ENCODE measurements at places on chromosomes 7 and 10.

DNA sequence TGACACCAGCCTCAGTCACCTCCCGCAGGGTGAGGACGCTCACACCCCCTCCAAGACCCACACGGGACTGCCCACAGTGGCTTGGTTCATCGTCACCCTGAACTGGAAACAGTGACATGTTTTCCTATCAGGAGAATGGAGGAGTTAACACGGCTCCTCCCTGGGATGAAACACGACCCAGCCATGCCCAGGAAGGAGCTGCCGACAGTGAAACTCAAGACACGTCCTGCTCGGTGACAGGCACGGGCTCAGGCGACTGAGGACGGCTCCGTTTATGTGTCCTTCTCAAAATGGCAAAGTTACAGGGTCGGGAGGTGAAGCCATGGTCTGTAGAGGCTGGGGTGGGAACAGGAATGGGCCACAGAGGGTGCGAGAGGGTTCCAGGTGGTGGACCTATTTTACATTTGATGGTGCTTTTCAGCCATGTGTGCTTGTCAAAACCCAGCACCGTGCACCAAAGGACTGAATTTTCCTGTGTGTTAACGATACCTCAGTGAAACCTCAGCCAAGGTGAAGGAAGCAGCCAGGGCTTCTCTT lies 272.4 kb downstream of the ADARB2 start:
- DNase-seq = no peak

DNA sequence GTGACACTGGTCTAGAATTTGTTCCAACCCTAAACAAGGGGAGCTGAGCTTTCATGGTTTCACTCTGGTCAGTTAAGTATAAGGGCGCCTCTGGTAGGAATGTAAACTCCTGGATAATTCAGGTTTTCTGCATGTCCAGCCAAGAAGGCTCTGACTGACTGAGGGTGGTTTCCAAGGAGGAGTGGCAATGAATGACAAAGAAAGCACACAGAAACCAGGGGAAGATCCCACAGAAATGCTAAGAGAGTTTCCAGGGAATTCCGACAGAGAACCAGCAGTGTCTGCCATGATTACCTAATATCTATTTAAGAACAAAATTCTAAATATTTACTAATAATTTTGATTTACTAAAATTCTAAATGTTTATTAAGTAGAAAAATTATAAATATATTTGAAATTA lies 27.3 kb upstream of the NRG3 start:
- DNase-seq = no peak

GRCh38 chr7:133117452-133117851 lies 35.6 kb upstream of the CHCHD3 start:
- DNase-seq = no peak

DNA sequence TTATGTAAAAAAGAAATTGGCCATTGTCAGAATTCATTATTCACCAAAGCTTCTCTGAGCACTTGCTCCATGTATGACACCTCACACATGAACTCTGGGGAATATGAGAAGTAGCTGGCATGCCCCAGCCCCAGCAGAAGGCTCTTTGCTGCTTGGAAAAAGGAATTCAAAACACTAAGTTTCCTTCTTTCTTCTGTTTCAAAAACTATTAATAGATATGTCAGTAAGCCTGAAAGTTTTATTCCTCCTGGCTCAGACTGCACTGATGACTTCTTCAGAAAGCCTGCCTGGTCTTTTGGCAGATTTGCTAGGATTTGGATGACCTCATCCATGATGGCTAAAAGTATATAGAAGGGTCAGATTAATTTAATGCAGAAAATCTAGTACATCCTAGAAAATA lies 511.0 kb downstream of the GFRA1 start:
- no peak for DNase-seq

DNA sequence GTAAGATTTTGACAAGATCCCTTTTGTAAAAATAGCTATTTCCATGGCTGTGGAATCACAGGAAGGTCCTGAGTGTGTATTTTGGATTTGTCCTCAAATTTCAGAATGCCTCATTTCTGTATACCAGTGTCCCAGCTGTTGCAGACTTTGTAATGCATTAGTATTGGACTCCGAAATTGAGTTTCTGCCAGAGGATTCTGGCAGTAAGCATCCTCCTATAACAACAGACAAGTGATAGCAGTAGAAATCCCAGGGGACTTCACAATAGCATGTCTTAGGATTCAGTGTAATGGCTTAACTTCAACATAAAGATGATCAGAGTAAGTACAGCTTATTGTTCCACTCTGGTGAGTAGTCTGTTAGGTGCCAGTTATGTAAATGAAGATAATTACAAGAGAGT lies 104.6 kb downstream of the FOXP2 start:
- no peak for DNase-seq

GRCh38 chr7:88268051-88268450 lies 38.6 kb downstream of the STEAP4 start:
- DNase-seq = no peak

DNA sequence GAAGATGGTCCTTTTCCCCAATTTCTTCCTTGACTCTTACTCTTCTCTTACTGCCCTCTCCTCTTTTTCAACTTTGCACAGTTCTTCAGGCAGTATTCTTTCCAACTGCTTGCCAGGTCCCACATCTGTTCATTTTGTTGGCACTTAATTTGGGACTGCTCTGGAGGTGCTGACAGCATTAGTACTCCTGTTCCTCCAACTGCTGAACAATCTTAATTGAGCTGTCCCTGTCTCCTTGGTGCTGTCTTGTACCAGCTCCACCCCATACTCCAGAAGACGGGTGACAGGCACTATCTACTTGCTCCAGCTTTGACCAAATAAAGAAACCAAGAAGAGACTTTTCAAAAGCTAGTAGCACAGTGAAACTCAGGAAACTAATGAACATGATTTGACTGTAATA lies 160.0 kb downstream of the PDE1C start:
- no peak for DNase-seq

DNA sequence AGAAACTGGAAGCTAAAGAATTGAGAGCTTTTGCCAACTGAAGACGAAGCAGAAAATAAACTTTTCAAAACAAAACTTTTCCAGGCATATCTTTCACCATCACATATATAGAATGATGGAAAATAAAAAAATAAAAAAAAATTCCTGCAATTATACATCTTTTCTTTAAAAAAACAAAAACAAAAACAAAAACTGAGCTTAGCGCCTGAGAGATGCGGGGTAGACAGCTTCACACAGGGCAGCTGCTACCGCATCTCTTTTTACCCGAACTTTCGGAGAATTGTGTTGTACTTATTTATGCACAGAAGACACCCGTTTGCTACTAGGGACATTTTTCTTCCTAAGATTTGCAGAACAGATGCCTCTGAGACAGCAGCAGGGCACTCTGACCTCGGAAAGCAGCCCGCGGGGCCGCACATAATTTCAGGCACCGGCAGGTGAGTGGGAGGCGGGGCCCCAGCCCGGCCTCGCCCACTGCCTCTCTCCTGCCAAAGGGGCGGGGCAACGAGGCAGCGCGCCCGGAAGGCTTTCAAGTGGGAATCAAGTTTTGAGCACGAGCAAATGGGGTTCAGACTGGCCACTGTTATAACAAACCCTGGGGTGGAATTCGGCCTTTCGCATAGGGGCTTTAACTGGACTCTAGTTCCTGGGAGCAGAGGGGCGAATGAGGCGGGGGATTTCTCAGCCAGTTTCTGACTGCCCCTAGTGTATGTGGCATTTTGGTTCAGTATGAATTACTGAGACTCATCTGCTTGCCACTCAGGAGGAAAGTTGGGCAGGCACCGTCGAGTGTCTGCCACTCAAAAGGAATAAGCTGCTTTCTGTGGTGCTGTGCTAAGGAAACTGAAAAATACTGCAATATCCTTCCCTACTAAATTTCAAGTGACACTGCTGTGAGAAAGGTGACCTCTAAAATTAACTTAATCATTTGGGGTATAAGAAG lies 18.5 kb upstream of the FAM133B start:
- DNase-seq = no peak

- DNase-seq = no peak
Observed at GRCh38 chr10:18260310-18260922, 120.2 kb downstream of the CACNB2 start.

GRCh38 chr10:61642676-61643075 lies 20.1 kb upstream of the CABCOCO1 start:
- DNase-seq = no peak

DNA sequence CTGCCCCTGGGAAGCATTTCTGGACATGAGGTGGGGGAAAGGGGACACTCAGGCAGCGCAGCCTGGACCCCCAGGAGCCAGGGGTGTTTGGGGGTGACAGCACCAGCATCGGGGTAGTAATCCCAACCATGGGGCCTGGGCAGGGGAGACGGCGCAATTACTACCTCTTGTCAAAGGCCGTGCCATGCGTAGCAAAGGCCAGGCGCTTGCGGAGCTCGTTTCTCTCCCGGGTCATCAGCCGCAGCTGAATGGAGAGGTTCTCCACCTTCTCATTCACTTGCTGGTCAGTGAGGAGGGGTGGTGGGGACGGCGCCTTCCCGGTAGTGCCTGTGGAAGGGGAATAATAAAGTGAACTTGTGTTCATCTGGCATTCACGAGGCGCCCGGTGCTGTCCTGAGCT lies 70.0 kb downstream of the DLG5 start:
- DNase-seq = no peak

DNA sequence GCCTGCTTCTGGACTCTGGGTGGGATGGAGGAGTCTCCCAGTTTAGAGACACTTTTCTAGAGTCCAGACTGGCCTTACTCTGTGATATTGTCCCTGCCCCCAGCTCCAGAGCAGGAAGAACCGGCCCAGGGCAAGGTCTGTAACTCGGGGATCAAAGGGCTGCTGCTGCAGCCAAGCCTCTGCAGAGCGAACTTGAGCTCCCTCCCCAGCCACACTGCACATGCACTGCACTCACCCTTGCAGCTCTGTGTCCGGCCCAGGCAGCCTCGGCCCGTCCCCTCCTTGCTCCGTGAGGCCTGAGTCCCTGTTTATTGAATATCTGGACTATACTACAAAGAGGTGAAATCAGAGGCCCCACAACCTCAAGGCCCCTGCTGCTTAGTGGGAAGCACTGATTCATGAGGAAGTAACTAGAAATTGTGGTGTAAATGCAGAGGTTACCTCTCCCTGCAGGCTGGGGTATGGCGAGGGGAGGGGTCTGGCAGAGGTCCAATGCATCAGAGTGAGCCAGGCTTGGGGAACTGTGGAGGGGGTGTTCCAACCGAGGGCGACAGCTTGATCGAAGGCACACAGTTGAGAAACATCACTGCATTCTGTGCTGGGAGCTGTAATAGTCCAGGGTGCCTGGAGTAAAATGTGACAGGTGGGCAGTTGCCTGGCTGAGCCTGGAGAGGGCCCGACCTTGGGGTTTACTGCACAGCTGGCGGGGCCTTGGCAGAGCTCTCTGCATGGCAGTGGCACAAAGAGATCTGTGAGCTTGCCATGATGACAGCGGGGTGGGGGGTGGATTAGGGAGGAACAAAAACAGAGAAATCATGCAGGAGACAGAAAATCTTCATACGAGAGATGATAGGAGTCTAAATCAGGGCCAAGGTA lies 49.1 kb downstream of the AOC1 start:
- no peak for DNase-seq

DNA sequence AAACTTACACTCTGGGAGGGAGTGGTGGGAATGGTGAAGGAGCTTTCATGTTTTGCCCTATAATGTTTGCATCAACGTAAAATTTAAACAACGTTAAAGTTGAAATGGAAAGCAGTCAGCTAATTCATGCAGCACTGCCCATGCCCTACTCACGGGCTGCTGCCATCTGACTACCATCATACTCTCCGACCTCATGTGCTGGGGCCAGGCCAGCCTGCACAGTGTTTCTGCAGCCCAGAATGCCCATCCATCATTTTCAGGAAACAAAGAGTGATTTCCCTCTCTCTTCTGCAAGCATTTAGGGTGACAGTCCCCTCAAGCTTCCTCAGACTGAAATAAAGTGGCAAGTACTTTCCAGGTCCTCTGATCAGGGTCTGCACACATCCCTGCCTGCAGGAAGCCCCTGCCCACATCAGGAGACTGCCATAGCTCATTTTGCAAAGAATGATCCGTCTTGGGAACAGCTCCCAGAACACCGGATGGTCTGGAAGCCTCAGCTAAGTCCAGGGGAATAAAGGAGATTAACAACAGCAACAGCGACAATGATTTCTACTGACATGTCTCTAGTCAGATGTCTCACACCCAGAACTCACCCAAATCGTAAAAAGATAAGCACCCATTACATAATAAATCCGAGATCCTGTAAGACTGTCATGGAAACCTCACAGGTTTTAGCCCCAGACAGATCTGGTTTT lies 40.3 kb downstream of the ARHGAP22 start:
- no peak for DNase-seq

- DNase-seq = peak; percentile 79
Observed at GRCh38 chr7:8131694-8132605, 130.0 kb downstream of the ICA1 start.

DNA sequence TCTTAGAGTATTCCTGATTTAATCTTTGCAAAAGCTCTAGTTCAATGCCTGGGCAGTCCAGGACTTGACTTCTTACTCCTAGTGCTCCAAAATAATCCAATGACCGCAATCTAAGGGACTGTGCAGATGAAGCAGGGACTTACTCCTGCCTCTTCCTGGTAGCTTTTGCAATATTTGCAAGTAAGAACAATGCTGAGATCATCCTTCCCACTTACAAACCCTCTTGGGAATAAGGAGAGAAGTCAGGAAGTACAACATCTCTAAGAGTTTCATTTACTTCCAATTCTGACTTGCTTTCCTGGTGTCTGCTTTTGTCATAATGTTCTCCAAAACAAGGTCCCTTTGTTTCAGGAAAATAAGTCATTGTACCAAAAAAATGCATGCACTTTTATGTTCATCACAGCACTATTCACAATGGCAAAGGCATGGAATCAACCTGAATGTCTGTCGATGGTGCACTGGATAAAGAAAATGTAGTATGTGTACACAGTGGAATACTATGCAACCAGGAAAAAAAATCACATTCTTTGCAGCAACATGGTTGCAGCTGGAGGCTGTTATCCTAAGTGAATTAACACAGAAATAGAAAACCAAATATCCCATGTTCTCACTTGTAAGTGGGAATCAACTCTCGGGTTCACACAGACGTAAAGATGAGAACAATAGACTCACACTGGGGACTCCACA lies 7.1 kb upstream of the KCNMA1 start:
- no peak for DNase-seq

- DNase-seq = no peak
Observed at GRCh38 chr10:90885176-90885575, 13.4 kb downstream of the RPP30 start.

- DNase-seq = no peak
Observed at GRCh38 chr7:85000735-85001350, 186.0 kb downstream of the SEMA3D start.

DNA sequence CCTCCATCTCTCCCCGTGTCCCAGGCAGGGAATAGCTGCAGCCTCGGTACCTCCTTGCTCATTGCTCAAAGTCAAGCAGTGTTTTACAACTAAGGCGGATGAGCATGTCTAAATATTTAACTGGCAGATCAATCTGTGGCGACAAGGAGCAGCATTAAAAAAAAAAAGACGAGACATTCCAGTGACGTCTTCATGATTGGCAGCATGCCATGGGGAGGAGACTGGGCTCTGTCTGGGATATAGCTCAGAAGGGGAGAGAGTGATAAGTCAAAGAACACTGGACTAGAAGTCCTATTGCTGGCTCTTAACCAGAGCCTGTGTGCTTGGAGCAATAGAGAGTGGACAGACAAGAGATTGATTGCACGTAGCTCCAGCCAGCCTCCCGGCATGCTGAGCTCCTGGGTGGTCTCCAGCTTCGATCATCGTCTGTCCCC lies 287.5 kb upstream of the PODXL start:
- no peak for DNase-seq

- DNase-seq = no peak
Observed at GRCh38 chr10:76168437-76168836, 737.0 kb downstream of the LRMDA start.

GRCh38 chr7:139746652-139747051 lies 31.1 kb downstream of the HIPK2 start:
- no peak for DNase-seq
